Fibroblast of skin of left biceps (primary cell): ENCODE measurements at places on chromosomes 4 and X.

- DNase-seq: no peak
These were observed 23.7 kb downstream of the TLR6 start for GRCh38 chr4:38832624-38833528.

GRCh38 chr4:22345678-22346077 lies 170.2 kb downstream of the ADGRA3 start:
- no peak for DNase-seq

GRCh38 chr4:53023677-53024299 lies 161.7 kb downstream of the RASL11B start:
- no peak for DNase-seq

- no peak for DNase-seq
These were observed 78.8 kb upstream of the BANK1 start for GRCh38 chr4:101711590-101712260.

GRCh38 chr4:24809376-24809775 lies 14.0 kb downstream of the SOD3 start:
- DNase-seq: no peak

DNA sequence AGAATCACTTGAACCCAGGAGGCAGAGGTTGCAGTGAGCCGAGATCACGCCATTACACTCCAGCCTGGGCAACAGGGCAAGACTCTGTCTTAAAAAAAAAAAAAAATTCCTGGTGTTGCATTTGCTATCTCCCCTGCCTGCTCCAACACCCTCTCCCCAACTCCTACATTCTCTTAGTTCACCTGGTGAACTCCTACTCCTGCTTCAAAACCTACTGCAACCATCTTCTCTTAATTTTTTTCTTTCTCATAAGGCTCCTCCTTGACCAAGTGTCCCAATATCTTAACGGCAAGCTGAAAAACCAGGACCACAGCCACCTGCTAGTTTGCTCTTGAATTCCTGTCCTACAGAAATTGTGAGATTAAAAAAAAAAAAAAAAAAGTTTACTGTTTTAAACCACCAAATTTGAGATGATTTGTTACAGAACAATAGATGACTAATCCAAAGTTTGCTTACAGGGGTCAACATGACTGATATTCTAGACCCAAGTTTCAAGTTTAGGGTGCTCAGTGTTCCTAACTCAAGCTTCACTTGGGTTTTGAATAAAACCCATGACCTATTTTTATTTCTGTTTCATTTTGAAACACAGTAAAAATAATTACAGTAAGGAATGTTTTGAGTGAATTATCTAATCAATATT lies 13.1 kb upstream of the ANXA5 start:
- no peak for DNase-seq

- no peak for DNase-seq
These were observed 126.4 kb downstream of the FHIP1A start for GRCh38 chr4:151535366-151535765.

- no peak for DNase-seq
These were observed 204.0 kb upstream of the NHS start for GRCh38 chrX:17170973-17171372.

DNA sequence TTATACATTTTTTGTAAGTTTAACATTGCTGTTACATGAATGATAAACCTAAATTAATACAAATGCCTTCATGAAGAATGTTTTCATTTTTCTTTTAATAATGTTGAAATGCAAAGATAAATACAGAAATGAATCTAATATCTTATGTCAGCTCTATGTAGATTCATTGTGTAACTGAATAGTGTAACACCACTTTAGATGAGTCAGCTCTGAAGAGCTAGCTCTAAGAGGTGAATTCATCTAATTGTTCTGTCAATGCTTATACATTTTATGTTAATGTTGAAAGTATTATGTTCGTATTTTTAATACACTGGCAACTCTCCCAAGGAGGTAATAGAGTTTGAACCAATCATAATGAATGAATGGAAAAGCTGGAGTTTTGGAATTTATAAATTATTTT lies 146.9 kb upstream of the FMR1 start:
- no peak for DNase-seq

DNA sequence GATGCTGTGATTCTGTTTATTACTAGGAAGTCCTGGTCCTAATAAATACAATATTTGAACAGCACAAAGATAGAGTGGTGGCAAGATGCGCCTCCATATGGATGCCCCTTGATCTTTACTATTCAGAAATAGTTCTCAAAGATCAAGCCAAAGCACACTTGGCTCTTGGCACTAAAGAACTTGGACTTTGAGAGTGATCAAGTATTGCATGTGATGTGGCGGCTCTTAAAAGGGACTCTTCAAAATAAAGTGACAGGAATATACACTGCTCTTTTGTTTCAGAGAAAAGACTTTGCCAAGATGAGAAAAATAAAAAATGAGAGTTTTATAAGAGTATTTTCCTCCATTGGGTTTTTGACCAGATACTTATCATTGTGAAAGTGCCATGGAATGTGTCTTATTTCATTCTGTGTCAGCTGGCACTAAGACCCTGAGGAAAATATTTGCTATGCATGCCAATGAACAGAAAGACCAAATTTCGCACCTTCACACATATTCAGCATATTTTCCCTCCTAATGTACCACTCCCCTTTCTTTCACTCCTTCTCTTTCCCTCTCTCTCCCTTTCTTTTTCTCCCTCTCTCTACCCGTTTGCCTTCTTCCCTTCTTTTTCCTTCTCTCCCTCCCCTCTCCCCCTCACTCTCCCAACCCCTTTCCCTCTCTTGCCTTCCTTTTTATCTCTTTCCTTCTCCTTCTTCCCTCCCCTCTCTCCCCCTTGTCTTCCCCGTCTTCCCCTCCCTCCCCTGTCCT lies 35.1 kb downstream of the ARHGAP24 start:
- DNase-seq: no peak

DNA sequence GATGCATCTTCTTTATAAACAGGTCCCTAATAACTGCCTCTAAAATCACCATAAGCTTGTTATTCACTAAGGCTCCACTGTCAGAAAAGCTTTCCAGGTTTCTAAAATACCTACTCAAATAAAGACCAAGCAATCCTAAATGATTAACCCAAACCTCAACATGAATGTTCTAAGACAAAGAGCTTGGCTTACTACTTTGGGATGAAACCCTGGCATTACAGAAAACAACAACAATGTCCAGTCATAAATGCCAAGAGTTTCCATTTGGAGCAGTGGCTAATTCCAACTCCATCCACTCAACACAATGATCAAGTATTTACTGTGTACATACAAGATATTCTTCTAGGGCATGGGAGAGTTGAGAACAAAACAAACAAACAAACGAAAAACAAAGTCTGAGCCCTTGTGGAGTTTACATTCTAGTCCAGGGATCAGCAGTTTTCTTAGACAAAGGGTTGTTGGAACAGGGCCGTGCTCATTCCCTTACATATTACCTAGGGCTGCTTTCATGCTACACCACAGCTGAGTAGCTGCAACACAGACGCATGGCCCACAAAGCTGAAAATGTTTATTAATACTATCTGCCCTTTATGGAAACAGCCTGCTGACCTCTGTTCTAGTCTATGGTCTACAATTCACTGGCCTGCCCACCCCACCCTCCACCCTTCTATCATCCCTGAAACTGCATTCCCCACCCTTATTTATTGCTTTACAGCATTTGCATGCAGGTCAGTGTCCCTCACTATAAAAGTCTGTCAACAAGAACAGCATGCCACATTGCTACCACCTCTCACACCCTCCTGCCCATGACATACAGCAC lies 23.7 kb downstream of the ABCG2 start:
- DNase-seq: no peak

- no peak for DNase-seq
These were observed 758 bp downstream of the IQSEC2 start for GRCh38 chrX:53280331-53281320.

DNA sequence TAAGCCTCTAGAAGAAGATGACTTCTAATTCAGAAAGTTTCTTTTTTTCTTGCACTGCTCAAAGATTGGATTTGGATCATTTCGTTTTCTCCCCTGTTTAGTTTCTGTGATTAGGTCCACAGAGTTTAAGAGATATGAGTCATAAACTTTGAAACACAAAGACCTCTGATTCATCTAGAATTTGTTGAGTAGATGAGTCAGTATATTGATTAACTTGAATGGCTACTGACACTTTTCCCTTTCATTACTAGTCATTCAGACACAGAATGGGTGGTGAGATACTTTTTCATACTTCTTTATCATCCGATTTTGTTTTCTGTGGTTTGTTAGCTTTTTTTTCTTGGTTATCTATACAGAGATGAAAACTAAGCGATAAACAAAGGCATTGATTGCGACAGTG lies 34.1 kb upstream of the AFF2 start:
- DNase-seq: no peak

- DNase-seq: no peak
These were observed 81.4 kb downstream of the MTNR1A start for GRCh38 chr4:186473933-186474332.

DNA sequence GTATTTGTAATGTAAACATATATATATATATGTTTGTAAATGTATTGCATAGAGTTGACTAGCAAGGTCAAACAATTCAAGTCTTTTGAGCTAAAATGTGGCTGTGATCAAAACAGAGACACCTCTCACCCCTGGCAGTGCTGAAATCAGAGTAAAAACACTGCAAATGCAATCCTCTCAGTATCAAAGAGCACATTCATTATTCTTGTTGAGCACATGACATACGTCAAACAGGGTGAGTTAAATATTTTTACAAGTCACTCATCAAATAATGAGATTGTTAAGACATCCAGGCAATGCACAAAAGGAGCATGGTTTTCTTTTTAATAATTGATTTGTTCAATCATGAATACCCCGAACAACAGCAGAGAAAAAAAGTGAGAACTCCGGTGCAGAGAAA lies 114.1 kb upstream of the KCNIP4 start:
- no peak for DNase-seq

DNA sequence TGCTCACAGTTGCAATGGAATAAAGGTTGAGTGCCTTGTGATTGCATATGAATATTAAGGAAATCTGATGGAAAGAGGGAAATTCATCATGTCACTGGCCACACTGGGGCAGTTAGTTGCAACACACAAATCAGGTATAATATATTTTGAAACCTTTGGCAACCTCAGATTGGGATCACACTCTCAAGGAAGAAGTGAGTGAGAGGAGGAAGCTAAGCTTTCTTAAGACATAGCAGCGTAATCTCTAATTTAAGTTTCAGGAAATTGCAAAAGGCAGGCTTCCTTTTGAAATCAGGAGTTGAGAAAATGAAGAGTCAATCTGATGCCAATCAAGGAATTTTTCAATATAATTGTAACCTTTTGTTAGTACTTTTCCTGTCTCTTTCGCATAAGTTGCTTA lies 12.3 kb upstream of the CLTRN start:
- no peak for DNase-seq

DNA sequence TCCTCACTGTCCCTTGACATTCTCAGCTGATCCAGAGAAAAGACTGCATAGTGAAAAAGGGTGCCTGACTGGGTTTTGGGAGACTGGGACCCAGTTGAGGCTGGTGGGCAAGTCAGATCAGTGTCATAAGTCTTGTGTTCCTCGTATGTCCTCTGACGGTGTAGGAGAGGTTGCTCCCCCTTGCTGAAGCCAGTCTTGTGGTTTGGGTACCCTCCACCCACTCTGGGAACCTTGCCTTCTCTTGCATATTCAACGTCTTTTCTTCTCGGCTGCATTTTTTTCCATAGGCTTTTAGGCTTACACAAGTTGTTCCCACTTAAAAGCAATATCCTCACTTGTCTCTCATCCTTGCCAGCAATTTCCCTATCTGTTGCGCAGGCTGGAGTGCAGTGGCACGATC lies 211.9 kb downstream of the PTTG2 start:
- DNase-seq: no peak

- DNase-seq: peak; percentile 74
These were observed 1.2 kb upstream of the CHRNA9 start for GRCh38 chr4:40333921-40334352.
